Mesenteric fat pad (tissue), 1 donor: ENCODE measurements at places on chromosomes 4 and X. TPM values are rescaled to one million over a fixed set of nuclear protein-coding genes. Genes with fewer than 3 reads are reported as not detected.

GRCh38 chr4:153832720-153833287 is 43.9 kb upstream of the SFRP2 start:
- DNase-seq = no peak

- DNase-seq = no peak
These were observed 7.2 kb upstream of the PITX2 start for GRCh38 chr4:110629780-110630687.

GIMD1 gene
- total RNA-seq = not detected

AFM gene
- total RNA-seq = not detected

DNA sequence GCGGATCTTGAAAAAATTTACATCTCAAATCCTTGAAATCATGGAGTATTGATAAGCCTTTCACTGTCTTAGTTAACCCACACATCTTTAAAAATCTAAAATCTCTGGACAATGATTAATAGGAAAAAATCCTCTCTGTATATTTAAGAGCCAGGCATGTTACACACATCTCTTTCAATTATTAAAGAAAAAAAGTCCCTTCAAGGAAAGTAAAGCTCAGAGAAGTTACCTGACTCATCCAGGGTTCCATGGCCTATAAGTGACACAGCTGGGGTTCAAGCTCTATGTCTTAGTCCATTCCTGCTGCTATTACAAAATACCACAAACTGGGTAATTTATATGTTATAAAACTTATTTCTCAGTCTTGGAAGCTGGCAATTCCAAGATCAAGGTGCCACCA is 14.2 kb upstream of the FGF16 start:
- DNase-seq = no peak

DNA sequence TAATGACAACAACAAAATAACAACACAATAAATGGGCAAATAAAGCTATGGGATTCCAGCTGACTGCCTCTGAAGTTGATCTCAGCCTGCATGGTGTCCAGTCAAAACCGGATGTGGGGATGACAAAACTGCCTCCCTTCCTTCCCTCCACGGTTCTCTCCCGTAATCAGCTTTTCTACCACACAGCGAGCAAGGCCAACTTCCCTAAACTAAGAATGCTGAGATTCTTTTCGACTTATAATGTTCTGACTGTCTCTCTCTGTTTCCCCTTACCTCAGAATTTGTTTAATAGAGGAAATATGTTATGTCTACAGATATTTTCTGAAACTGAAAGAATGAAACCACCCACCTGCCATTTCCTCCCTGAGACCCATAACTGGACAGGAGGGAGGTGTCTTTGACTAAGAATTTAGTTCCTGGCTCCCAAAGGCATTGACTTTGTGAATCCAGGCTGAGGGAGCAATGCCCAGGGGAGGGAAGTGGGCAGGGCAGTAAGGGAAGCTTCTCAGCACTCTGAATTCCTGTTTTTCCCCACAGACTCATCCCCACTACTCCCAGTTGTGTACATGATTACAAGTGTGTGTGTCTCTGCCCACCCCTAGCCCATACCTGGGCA is 1.0 kb upstream of the TLR1 start:
- no peak for DNase-seq
